NCI-H526 treated with DMSO at 0.1 percent for 48 hours (cell line): ENCODE measurements at places on chromosomes 6 and 20.

- peak; percentile 26 for DNase-seq
These were observed 717 bp downstream of the CSNK2A1 start for GRCh38 chr20:542777-543368.

- no peak for DNase-seq
These were observed 100.1 kb downstream of the SLC23A2 start for GRCh38 chr20:4901031-4901818.

GRCh38 chr20:40293740-40294139 is 395.3 kb downstream of the MAFB start:
- no peak for DNase-seq

DNA sequence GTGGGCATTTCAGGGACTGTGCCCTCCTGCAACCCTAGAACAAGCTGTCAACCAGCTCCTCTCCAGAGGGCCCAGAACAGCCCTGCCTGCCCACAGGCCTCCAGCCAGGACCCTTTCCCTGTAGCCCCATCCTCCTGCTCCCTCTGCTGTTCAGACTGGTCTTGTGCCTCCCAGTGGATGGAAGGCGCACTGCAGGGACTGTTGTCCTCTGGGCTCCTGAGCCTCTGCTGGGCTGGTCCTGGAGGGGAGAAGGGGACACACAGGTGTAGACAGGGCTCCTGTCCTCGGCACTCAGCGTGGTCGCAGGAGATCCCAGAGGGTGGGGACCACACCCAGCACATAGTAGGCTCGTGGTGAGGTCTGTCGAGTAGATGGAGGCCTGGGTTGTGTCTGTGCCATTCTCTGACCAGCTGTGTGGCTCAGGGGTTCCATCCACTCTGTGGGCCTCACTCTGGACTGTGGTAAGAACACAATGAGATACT is 11.5 kb downstream of the ITPR3 start:
- no peak for DNase-seq

- no peak for DNase-seq
These were observed 71.7 kb downstream of the ASXL1 start for GRCh38 chr20:32429745-32430360.

- no peak for DNase-seq
These were observed 57.4 kb upstream of the EMILIN3 start for GRCh38 chr20:41424011-41424410.

- DNase-seq: no peak
These were observed 1.1 kb downstream of the SPTLC3 start for GRCh38 chr20:13009682-13010406.

DNA sequence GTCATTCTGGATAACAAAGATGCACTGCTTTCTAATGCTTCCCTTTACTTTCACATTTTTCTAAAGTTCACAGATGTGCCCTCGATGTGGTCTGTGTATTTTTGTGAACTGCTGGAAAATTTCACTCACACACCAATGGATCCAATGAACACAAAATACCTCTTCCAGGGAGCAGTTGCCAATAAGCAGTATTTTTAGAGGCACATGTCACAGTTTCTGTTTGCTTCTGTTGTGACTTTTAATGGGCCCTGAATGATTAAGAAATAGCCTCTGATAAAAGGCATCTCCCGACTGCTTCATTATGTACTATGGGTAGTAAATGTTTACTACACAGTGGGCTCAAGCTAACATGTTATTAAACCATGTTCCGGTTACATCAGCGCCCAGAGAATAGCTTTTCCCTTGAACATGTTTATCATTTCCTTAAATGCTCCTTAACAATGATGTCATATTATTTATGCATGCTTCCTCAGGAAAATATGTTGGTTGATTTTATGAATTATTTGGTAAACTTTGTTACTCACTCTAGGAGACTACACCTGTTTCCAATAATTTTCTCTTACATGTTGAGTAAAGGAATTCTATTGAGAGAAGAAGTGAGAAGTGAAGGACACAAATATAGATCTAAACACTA is 188.0 kb downstream of the KCNQ5 start:
- no peak for DNase-seq
